ENCODE measurements at places on chromosomes 7 and 10.

- peak overlapping the region; percentile 51 for H3K4me3 ChIP-seq
- no peak for DNase-seq
- H3K4me1 ChIP-seq, result peaks cover 11% of the 10 kb centered on the region
- no peaks in the 10 kb centered on the region for H3K27me3 ChIP-seq
- no peaks in the 10 kb centered on the region for H3K36me3 ChIP-seq
These were observed 438 bp downstream of the ARID5B start for GRCh38 chr10:61901829-61902444.

GRCh38 chr7:82211333-82211732 is 232.2 kb downstream of the CACNA2D1 start:
- no peaks in the 10 kb centered on the region for H3K4me1 ChIP-seq
- H3K27me3 ChIP-seq, result no peaks in the 10 kb centered on the region
- no peaks in the 10 kb centered on the region for H3K36me3 ChIP-seq

DNA sequence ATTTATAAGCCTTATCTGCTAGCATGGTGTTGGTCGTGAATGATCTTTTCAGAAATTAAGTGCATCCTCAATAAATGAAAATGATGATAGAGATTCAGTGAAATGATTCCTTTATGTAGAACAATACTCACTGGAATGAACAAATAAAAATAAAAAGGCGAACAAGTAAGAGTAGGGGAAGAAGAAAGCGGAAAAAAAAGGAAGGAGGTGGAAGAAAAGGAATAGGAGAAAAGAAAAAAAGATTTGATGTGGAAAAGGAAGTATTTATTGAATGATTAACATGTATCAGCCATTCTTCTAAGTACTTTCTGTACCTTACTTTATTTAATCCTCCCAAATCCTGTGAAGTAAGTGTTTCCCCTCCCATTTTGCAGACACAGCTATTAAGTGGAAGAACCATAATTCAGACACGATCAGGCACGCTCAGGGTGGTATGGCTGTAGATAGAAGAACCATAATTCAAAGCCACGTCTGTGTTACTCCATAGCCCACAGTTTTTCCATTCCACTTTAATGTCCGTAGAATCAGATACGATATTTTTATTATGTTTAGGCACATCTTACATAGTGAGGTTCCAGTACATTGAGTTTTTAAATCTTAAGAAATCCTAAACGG is 156.2 kb upstream of the LAMB4 start:
- no peak overlapping the region for H3K27ac ChIP-seq
- H3K4me3 ChIP-seq, result no peak overlapping the region
- H3K36me3 ChIP-seq, result no peaks in the 10 kb centered on the region

GRCh38 chr10:49614242-49615198 is 683 bp downstream of the CHAT start:
- H3K27me3 ChIP-seq, result peaks cover 50% of the 10 kb centered on the region
- H3K4me1 ChIP-seq, result no peaks in the 10 kb centered on the region
- H3K27ac ChIP-seq, result no peak overlapping the region
- no peaks in the 10 kb centered on the region for H3K36me3 ChIP-seq

- DNase-seq, result no peak
- no peaks in the 10 kb centered on the region for H3K36me3 ChIP-seq
- H3K27ac ChIP-seq, result no peak overlapping the region
- H3K27me3 ChIP-seq, result no peaks in the 10 kb centered on the region
- H3K4me1 ChIP-seq, result no peaks in the 10 kb centered on the region
- no peak overlapping the region for H3K4me3 ChIP-seq
These were observed 948.8 kb upstream of the POT1 start for GRCh38 chr7:125878235-125878956.

GRCh38 chr7:129530795-129531391 is 28.6 kb downstream of the SMKR1 start:
- H3K36me3 ChIP-seq, result no peaks in the 10 kb centered on the region
- H3K4me3 ChIP-seq, result no peak overlapping the region
- DNase-seq, result no peak
- H3K27me3 ChIP-seq, result no peaks in the 10 kb centered on the region

DNA sequence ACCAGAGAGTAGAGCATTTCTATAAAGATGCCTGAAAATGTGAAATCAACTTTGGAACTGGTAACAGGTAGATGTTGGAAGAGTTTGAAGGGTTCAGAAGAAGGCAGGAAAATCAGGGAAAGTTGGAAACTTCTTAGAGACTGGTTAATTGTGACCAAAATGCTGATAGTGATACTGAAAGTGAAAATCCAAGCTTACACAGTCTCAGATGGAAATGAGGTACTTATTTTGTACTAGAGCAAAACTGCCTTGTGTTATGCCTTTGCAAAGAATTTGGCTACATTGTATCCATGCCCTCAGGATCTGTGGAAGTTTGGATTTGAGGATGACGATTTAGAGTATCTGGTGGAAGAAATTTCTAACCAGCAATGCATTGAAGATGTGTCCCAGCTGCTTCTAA is 430.6 kb upstream of the KCND2 start:
- no peak for DNase-seq
- H3K36me3 ChIP-seq, result no peaks in the 10 kb centered on the region
- H3K4me3 ChIP-seq, result no peak overlapping the region
- H3K4me1 ChIP-seq, result no peaks in the 10 kb centered on the region
- H3K27ac ChIP-seq, result no peak overlapping the region

DNA sequence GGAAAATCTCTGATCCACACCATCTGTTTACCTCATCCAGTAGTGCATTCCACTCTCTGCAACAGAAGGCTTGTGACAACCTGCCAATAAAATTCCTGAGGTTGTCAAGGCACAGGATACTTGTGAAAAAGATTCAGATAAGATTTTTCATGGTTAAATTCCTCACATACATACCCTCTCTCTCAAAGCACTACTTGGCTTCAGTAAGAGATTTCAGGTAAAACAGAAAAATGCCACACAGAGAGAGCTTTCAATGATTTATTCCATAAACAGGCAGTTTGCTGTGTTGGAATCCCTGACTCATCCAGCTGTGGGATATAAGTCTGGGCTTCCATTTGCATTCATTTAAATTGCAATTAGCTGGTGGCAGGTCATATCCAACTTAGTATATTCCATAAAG is 99.7 kb upstream of the CAV2 start:
- H3K27ac ChIP-seq, result no peak overlapping the region
- H3K4me3 ChIP-seq, result no peak overlapping the region
- no peaks in the 10 kb centered on the region for H3K4me1 ChIP-seq
- no peaks in the 10 kb centered on the region for H3K27me3 ChIP-seq
- no peaks in the 10 kb centered on the region for H3K36me3 ChIP-seq
